ENCODE measurements at places on chromosomes 7 and 10.

DNA sequence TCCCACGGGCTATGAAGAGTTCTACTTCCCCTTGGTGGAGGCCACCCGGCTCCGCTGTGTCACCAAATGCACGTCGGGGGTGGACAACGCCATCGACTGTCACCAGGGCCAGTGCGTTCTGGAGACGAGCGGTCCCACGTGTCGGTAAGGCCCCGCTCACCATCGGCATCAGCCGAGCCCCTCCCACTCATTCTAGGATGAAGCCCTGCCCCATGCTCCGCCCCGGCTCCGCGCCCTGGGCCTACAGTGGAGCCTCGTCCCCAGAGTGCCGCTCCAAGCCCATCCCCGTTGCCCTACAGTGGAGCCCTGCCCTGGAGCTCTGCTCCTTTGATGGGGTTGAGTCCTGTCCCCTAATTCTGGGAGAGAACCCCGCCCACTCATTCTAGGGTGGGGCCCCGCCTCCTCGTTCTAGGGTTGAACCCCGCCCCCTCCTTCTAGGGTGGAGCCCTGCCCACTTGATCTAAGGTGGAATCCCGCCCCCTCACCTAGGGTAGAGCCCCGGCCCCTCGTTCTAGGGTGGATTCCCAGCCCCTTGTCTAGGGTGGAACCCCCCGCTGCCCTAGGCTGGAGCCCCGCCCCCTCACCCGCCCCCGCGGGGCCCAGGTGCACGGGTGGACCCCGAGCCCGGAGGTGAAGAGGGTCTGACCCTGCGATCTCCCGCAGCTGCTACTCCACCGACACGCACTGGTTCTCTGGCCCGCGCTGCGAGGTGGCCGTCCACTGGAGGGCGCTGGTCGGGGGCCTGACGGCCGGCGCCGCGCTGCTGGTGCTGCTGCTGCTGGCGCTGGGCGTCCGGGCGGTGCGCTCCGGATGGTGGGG lies 3.4 kb upstream of the MUC12 start:
- no peak for DNase-seq

- no peak for DNase-seq
Measured at GRCh38 chr10:17474595-17475323, 20.4 kb upstream of the ST8SIA6 start.

- DNase-seq = no peak
Measured at GRCh38 chr7:121390617-121391016, 5.5 kb downstream of the FAM3C start.

- DNase-seq = no peak
Measured at GRCh38 chr7:117780832-117781231, 92.4 kb downstream of the CTTNBP2 start.

DNA sequence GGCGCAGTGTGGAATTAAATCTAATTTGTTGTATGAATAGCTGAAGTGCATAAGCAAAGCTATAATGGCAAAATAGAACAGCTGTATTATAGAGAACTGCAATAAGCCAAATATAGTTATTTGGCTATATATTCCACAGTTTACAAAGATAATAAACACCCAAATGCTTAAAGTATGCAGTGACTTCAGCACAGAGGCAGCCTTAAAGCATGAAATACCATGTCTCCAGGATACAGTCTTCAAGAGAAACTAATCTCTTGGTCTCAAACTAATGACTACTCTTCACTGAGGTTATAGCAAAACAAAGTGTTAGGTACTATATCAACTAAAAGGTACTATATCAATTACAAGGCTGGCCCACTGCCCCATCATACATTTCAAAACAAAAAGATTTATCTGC lies 48.0 kb downstream of the NT5C2 start:
- DNase-seq = no peak

DNA sequence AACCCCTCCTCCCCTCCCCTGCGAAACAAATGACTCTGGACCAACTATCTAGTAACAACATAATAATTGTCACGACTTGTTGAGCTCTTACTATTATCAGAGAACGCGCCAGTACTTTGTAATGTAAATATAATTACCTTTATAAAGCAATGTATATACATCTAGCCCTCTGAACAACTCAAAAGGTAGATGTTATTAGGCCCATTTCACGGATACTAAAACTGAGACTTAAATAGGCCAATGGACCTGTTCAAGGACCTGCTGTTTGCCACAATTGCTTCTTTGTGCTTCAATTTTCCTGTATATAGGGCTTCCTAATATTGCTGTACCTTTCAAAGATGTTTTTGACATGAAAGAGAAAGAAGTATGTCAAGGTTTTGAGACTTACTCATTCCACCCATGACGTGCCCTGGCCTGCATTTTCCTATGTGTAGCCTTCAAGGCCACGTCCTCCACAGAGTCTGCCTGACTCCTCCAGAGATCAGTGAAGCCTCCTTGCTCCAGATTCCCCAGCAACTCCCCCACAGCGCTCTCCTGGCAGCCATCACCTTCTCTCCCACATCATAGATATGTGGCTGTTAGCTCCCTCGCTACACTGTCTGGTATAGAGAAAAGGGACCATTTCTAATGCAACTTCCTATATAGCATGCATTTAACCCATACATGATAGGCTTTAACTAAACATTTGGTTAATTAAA lies 156.6 kb downstream of the SKIDA1 start:
- no peak for DNase-seq

- DNase-seq = no peak
Measured at GRCh38 chr10:126448091-126448490, 59.8 kb upstream of the ADAM12 start.

GRCh38 chr10:6033954-6034353 lies 28.2 kb downstream of the IL2RA start:
- DNase-seq = no peak
